Right lobe of liver (tissue), 6 donors: ENCODE measurements at places on chromosomes 5 and 9. TPM values are rescaled to one million over a fixed set of nuclear protein-coding genes. Genes with fewer than 3 reads are reported as not detected.

Gene EIF4E1B
- total RNA-seq = not detected

Gene CLTB
- total RNA-seq = 73.0 TPM

Gene PLCXD3
- total RNA-seq = 3.3 TPM

- no peaks in the 10 kb centered on the region for H3K27me3 ChIP-seq
- H3K27ac ChIP-seq = no peak overlapping the region
- H3K4me3 ChIP-seq = no peak overlapping the region
Observed at GRCh38 chr5:60578315-60578714, 121.7 kb downstream of the DEPDC1B start.

- H3K27ac ChIP-seq = peak overlapping the region; percentile 51
- peaks cover 9% of the 10 kb centered on the region for H3K4me1 ChIP-seq
- DNase-seq = no peak
Observed at GRCh38 chr9:137045294-137046087, 486 bp downstream of the NPDC1 start.

DNA sequence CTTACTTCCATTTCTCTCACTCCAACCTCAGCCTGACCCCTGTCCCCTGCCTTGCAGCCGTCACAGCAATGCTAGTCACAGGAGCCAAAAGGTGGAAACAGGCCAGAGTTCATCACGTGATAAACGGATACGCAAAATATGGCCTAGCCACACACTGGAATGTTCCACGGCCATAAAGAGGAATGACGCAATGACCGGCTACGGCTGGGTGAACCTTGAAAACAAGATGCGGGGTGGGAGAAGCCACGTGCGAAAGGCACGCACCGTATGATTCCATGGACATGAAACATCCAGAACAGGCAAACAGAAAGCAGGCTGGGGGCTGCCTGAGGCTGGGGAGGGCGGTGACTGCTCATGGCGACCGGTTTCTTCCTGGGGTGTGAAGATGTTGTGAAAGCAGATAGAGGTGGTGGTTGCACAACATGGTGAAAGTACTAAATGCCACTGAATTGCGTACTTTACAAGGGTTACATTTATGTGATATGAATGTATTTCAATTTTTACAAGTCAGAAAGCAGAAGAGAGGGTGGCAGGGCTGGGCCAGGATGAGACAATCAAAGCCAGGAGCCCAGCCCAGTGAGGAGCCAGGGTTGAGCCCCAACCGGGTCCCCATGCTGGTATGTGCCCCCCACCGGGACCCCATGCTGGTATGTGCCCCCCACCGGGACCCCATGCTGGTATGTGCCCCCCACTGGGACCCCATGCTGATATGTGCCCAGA, 117.8 kb upstream of the SARDH start:
- H3K27ac ChIP-seq = peak overlapping the region; percentile 99
- H3K4me1 ChIP-seq = peaks cover 25% of the 10 kb centered on the region
- no peaks in the 10 kb centered on the region for H3K27me3 ChIP-seq
- H3K4me3 ChIP-seq = peak overlapping the region; percentile 14
- DNase-seq = peak; percentile 82
- H3K36me3 ChIP-seq = no peaks in the 10 kb centered on the region

GRCh38 chr9:110260911-110261310, 4.6 kb upstream of the TXN start:
- no peak overlapping the region for H3K4me3 ChIP-seq
- H3K4me1 ChIP-seq = no peaks in the 10 kb centered on the region
- no peaks in the 10 kb centered on the region for H3K36me3 ChIP-seq

GRCh38 chr5:173217626-173218397, 17.2 kb downstream of the NKX2-5 start:
- no peak overlapping the region for H3K27ac ChIP-seq
- H3K27me3 ChIP-seq = no peaks in the 10 kb centered on the region
- H3K36me3 ChIP-seq = no peaks in the 10 kb centered on the region
- no peaks in the 10 kb centered on the region for H3K4me1 ChIP-seq
- no peak for DNase-seq

DNA sequence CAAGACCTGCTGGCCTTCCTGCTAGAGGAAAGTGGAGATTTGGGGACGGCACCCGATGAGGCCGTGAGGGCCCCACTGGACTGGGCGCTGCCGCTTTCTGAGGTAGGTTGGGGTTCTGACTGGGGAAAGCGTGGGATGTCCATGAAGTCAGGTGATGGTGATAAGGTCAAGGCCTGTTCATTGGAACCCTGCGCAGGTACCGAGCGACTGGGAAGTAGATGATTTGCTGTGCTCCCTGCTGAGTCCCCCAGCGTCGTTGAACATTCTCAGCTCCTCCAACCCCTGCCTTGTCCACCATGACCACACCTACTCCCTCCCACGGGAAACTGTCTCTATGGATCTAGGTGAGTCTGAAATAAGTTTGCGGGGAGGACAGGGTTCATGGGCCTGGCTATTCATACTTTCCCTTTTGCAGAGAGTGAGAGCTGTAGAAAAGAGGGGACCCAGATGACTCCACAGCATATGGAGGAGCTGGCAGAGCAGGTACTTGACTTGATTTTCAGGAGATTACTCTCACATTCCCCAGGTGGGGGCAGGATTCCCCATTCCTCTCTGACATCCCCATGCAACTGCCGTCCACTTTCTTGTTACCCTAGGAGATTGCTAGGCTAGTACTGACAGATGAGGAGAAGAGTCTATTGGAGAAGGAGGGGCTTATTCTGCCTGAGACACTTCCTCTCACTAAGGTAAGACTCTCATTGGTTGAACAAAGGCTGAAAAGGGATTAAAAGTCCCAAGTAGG, 505 bp downstream of the CREB3 start:
- peak overlapping the region; percentile 98 for H3K27ac ChIP-seq
- no peaks in the 10 kb centered on the region for H3K4me1 ChIP-seq
- peak overlapping the region; percentile 85 for H3K4me3 ChIP-seq

- no peaks in the 10 kb centered on the region for H3K27me3 ChIP-seq
- no peak for DNase-seq
- H3K4me3 ChIP-seq = no peak overlapping the region
- H3K36me3 ChIP-seq = no peaks in the 10 kb centered on the region
Observed at GRCh38 chr9:95008151-95008771, 281.8 kb downstream of the AOPEP start.

GRCh38 chr9:104313396-104314110, 190.5 kb upstream of the OR13F1 start:
- no peak overlapping the region for H3K4me3 ChIP-seq
- no peaks in the 10 kb centered on the region for H3K36me3 ChIP-seq
- H3K27me3 ChIP-seq = no peaks in the 10 kb centered on the region
- H3K4me1 ChIP-seq = no peaks in the 10 kb centered on the region
- DNase-seq = no peak

DNA sequence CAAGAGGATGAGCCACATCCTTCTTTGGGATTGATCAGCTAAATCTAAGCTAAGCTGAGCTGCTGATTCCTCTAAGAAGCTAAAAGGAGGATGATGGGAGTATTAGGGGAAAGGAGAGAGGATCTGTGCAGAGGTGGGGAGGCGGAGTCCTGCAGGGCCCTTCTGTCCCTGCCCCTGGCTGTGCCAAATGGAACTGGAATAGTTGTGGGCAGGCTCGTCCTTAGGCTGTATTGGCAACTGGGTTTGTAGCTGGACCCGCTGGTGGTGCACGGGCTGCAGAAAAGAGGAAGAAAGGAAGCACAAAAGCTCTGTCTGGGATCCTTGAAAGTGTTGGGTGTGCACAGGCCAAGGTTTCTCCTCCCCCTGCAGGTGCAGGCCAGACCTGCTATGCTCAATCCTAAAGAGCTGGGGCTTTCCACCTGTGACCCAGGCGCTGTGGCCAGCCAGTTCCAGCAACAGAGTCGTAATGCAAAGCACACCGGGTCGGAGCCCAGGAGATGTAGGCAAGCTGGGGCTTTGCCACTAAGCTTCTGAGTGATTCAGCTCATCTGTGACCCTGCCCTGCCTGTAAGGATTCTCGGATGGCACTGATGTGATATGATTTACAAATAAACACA, 9.8 kb downstream of the CLTB start:
- peaks cover 4% of the 10 kb centered on the region for H3K36me3 ChIP-seq
- no peak overlapping the region for H3K27ac ChIP-seq
- DNase-seq = no peak
- no peaks in the 10 kb centered on the region for H3K4me1 ChIP-seq
